Erythroblast (primary cell): ENCODE measurements at places on chromosomes 2 and 18.

GRCh38 chr2:69212238-69213028, 174.6 kb downstream of the GFPT1 start:
- DNase-seq = no peak

GRCh38 chr2:161708350-161708975, 84.2 kb downstream of the SLC4A10 start:
- DNase-seq = no peak

DNA sequence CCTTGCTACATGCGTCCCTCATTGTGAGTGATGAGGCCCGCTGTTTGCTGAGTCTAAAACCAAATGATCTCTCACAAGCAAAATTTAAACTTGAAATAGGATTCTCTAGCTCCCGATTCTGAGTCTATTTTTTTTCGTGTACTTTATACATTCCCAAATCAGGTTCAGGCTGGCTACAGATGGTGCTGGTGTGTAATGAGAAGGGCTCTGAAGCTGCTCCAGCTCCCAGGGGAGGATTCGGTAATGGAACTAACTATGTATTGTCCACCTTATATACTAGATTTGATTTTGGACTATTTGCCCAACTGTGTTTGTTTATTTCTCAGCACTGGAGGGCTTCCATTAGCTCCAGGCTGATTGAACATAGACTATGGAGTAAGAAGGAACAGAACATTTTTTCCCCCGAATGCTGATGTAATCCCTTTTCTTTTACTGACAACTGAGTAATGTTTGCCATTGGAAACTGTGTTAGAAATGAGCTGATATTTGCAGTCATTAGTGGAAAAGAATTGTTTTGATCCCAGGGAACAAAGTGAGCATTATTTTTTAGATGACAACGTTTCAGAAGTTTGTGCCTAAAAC, 274.0 kb upstream of the FIGN start:
- no peak for DNase-seq

GRCh38 chr2:75464348-75464946, 96.3 kb downstream of the EVA1A start:
- no peak for DNase-seq

DNA sequence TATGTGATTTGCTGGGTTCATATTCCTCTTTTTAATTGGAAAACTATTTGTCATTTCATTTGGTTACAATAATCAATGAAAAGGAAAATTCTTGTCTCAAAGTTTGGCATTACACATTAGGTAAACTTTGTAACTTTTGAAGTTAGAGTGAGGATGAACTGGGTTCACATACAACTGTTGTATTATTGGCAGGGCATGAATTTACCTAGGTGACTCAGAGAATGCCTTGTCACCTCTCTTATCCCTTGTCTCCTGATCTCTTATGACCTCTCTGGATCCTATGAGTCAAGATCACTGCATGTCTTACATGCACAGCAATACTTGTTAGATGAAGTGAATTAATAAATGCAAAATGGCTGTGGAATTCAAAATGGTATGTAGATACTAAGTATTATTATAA, 563.4 kb upstream of the GCFC2 start:
- DNase-seq = no peak

DNA sequence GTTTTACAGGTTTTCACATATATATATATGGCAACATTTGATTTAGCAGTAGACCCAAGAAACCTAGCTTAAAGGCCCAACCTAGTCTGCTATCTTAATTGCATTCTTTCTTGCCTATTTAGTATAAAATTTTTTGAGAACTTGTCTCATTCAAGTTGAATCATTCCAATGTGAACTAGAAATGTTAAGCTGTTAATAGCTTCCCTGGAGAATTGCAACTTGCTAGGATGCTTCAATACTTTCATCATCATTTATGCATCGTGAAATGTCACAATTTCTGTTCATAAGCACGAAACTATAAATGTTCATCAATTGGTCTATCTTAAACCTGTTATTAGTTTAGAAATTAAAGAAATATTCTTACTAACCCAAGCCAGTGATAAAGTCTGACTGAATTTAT, 217.6 kb downstream of the BABAM2 start:
- DNase-seq = no peak

- DNase-seq = no peak
Observed at GRCh38 chr2:219126555-219126954, 34.1 kb downstream of the NHEJ1 start.

- DNase-seq = no peak
Observed at GRCh38 chr2:1504311-1504750, 91.1 kb downstream of the TPO start.

- DNase-seq = no peak
Observed at GRCh38 chr2:96866149-96866548, 3.7 kb downstream of the SEMA4C start.

DNA sequence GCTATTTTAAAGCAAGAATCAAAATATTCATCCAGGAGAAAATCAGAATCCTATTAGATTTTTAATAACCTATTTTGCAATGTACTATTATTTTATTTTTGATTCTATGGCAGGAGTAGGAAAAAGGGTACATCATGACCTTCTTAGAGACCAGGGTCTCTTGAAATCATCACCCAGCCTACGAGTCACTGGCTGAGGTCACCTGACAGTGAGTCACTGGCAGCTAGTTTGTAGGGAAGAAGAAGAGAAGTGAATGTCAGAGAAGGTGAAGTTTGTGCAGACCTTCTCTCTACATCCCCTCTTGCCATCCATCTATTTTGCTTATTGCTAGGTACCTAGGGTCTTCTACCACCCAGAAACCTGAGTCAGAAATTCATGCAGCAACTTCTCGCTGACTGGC, 144.2 kb downstream of the ALK start:
- DNase-seq = no peak

DNA sequence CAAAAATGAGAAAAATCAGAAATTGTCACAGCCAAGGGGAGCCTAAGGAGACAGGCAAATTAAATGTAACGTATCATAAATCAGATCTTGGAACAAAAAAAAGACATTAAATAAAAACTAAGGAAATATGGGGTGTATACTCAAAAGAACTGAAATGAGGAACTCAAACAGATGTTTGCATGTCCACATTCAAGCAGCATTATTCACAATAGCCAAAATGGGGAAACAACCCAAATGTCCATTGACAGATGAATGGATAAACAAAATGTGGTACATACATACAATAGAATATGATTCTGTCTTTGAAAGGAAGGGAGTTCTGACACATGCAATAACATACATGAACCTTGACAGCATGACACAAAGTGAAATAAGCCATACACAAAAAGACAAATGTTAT, 155.8 kb upstream of the KLF7 start:
- DNase-seq = no peak

- no peak for DNase-seq
Observed at GRCh38 chr2:209368914-209369313, 54.9 kb upstream of the MAP2 start.

- DNase-seq = no peak
Observed at GRCh38 chr2:157180359-157180758, 77.1 kb upstream of the GALNT5 start.

GRCh38 chr2:54310961-54311360, 54.9 kb upstream of the TSPYL6 start:
- no peak for DNase-seq

GRCh38 chr2:79660557-79660956, 147.7 kb downstream of the CTNNA2 start:
- DNase-seq = no peak

DNA sequence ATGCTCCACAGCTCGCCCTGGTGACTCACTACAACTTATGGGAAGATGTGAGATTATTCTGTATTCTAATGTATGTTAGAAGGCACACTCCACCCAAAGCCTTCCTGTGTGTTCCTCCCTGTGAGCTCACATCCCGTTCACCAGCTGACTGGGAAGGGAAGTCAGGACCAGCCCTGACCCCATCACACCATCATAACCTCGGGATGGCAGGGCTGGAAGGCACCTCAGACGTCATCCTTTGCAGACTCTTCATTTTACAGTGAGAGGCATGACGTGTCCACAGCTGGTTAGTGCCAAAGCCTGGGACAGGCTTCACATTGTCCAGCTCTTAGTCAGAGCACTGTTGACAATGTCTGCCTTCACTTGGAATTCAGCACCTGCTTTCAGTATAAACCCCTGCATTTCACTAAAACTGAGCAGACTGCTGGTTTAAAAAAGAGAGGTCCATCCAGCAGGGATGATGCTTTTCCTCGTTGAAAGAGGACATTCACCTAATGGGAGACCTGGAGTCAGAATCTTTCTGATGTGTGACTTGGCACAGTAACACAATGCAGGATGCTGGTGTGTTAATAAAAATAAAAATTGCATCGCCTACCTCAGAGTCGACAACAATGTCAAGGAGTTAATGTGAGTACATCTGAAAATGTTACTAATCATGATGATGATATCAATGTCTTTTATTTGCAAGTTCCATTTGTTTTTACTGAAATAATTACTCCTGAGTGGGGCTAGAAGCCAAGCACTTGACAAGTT, 418.0 kb upstream of the TNP1 start:
- no peak for DNase-seq

- no peak for DNase-seq
Observed at GRCh38 chr2:9753665-9754531, 89.4 kb upstream of the TAF1B start.

- no peak for DNase-seq
Observed at GRCh38 chr2:28736034-28736433, 15.6 kb upstream of the PPP1CB start.

GRCh38 chr2:38720613-38721241, 30.4 kb downstream of the SRSF7 start:
- DNase-seq = peak; percentile 30

GRCh38 chr18:32258558-32259204, 68.8 kb downstream of the MEP1B start:
- DNase-seq = no peak
